ENCODE measurements at places on chromosomes 7 and 10.

DNA sequence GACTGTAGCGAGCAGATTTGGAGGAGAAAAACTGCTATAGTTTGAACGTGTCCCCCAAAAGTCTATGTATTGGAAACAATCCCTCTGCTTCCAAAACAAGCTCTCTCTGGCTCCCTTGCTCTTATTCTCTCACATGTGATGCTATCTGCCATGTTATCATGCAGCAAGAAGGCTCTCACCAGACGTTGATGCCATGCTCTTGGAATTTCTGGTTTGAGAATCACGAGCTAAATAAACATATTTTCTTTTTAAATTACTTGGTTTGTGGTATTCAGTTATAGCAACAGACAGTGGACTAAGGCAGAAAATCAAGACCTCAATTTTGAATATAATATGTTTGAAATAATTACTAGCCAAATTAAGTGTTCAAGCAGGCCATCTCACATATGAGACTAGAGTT lies 17.5 kb upstream of the GNAT3 start:
- no peak for DNase-seq

DNA sequence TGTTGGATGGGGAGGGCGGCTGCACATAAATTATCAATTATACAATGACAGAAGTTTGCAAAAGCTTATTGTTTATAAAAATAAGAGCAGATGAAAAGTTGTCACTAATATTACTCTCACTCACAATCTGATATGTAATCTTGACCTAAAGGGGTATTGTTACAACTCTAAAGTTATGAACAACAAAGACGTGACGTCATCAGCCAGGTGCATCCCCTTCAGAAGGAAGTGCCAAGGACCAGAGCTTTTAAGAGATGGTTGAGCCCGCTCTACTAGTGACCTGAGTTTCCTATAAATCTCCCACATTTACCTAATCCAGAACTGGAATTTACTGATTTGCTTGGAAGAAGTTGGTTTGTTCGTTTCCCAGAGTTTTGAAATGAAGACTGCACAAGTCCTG lies 247.7 kb upstream of the MGMT start:
- DNase-seq = no peak

GRCh38 chr7:92916770-92917224 lies 80.4 kb upstream of the CDK6 start:
- no peak for DNase-seq

DNA sequence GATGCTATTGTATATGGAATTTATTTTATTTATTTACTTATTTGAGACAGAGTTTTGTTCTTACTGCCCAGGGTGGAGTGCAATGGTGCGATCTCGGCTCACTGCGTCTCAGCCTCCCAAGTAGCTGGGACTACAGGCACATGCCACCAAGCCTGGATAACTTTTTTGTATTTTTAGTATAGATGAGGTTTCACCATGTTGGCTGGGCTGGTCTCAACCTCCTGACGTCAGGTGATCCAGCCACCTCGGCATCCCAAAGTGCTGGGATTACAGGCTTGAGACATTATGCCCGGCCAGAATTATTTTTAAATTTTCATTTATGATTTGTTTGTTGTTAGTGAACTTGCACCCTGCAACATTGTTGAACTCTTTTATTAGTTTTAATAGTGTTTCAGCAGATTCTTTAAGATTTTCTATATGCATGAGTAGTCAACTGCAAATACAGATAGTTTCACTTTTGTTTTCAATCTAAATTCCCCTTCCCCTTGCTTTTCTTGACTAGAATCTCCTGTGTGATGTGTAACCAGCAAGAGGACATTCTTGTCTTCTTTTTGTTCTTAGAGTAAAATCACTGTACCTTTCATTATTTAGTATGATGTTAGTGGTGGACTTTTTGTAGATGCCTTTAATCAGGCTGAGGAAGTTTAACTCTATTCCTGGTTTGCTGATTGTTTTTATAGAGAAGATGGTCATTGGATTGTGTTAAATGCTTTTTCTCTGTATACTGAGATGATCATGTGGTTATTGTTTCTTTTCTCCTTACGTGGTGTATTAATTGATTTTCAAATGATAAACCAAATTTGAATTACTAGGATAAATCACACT lies 27.8 kb downstream of the ZNF33A start:
- no peak for DNase-seq

DNA sequence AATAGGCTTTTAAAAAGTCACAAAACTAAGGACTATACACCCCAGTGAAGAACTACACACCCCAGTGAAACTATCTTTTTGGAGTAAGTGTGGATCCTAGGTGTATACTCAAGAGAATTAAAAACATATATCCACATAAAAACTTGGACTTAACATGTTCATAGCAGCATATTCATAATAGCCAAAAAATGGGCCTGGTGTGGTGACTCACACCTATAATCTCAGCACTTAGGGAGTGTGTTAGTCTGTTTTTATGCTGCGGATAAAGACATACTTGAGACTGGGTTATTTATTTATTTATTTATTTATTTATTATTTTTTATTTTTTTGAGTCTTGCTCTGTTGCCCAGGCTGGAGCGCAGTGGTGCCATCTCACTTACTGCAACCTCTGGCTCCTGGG lies 19.0 kb upstream of the COMTD1 start:
- DNase-seq = no peak

- DNase-seq = peak; percentile 43
Observed at GRCh38 chr7:99141841-99142726, 1.8 kb downstream of the SMURF1 start.

DNA sequence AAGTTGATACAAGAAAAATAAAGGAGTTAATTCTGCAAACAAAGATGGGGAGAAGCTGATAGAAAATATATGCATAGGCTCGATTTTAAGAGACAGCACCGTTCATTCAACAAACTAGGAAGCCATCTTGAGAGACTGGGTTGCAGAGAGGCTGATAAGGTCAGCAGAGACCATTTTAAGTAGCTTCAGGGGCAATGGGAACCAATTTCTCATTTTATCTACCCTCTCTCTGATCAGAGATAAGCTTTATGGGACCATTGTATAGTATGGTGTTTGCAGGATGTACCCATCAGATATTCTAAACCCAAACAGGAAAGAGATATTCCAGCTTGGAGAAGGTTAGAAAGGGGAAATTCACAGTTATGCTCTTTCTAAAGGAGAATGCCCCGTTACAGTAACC lies 499.5 kb downstream of the SORCS3 start:
- no peak for DNase-seq

DNA sequence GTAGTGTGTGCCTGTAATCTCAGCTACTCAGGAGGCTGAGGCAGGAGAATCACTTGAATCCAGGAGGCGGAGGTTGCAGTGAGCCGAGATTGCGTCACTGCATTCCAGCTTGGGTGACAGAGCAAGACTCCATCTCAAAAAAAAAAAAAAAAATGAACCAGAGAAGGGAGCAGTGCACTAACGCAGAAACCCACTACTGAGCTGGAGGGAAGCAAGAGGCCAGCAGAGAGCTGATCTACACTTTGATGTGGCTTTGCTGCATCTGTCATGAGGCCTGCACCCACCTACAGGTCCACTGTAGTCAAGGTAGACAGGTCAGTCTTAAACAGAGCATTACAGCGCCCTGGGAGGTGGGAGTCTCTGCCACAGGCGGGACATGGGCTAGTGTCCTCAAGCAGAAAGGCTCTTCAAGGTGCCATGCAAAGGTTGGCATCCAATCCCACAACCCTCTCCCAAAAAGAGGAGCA lies 30.0 kb downstream of the MAT1A start:
- DNase-seq = no peak

DNA sequence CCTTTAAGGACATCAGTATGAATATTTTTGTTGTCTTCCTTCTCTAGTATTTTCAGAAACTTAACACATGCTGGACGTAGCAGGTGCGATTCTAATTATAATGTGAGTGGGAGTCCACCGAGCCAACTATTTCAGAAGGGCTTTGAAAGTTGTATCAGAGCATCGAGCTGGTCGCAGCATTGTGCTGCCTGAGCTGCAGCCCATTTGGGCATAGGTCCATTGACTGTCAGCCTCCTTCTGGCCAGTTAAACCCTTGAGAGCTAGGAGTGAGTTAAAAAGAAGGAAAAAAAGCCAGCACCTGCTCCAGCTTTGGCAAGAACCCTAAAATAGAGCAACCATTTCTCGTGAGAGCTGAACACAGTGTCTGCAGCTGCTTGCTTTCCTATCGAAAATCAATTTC lies 47.8 kb downstream of the SLC35G1 start:
- no peak for DNase-seq

Measured in stimulated activated CD8-positive, alpha-beta memory T cell treated with anti-CD3 and anti-CD28 coated beads, Interleukin-7, amount 100 ng/mL, for 4 hours (primary cell).